ENCODE measurements at places on chromosomes 11 and 22. TPM values are rescaled to one million over a fixed set of nuclear protein-coding genes. Genes with fewer than 3 reads are reported as not detected.

The IL17REL gene
- polyA plus RNA-seq, result 0.31 TPM

GRCh38 chr11:128394431-128395089, 192.8 kb downstream of the ETS1 start:
- DNase-seq, result no peak

- DNase-seq, result peak; percentile 52
Observed at GRCh38 chr11:67261946-67262681, 4.2 kb upstream of the GRK2 start.

The OR8D1 gene
- polyA plus RNA-seq, result under 0.01 TPM

The LYVE1 gene
- polyA plus RNA-seq, result 49.3 TPM

The CARD16 gene
- 25.6 TPM for polyA plus RNA-seq

DNA sequence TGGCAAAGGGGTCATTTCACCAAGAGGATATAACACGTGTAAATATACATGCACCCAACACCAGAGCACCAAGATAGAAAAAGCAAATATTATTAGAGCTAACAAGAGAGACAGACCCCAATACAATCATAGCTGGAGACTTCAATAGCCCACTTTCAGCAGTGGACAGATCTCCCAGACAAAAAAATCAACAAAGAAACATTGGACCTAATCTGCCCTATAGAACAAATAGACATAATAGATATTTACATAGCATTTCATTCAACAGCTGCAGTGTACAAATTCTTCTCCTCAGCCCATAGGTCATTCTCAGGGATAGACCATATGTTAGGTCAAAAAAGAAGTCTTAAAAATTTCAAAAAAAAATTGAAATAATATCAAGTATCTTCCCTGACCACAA, 312.8 kb downstream of the TTC28 start:
- DNase-seq, result no peak

DNA sequence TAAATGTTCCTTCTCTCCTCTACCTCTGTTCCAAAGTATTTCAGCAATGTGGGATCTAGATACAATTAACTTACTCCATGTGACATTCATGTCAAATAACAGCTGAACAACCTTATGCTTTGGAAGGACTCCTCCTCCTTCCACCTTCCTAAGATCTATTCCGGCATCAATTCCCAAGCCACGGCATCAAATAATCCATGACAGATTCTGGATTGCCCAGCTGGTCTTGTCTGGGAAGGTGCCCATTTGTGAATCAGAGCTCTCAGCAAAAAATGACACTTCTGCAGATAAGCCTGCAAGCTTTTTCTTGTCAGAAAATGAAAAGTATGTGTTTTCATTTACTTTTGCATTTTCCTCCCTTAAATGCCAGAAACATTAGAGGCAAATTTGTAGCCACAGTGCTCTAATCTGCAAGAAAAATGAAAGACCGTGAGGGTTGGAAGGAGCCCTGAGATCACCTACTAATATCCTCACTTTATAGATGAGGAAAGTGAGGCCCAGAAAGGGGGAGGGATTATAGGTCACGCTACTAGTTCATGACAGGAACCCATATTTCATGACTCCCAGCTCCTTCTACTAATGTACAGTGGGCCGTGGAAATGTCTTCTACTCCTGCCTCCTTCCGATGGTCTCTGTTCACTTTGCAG, 124.0 kb downstream of the ME3 start:
- DNase-seq, result no peak

The FBLN1 gene
- polyA plus RNA-seq, result 70.4 TPM

DNA sequence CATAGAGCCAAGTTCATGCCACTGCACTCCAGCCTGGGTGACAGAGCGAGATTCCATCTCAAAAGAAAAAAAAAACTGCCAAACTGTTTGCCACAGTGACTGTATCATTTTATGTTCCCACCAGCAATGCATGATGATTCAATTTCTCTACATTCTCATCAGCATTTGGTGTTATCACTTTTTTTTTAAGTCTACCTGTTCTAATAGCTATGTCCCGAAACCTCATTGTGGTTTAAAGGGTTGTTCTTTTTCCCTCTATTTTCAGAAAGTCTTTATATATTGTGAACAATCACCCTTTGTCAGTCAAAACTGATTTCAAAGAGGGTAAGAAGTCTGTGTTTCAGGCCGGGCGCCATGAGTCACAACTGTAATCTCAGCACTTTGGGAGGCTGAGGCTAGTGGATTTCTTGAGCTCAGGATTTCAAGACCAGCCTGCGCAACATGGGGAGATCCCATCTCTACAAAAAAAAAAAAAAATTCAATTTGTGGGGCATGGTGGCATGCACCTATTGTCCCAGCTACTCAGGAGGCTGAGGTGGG, 14.8 kb upstream of the FAM168A start:
- no peak for DNase-seq

- no peak for DNase-seq
Observed at GRCh38 chr22:37174964-37175363, 13.1 kb downstream of the C1QTNF6 start.

The VSIG10L2 gene
- polyA plus RNA-seq, result not detected

The OR8H2 gene
- polyA plus RNA-seq, result not detected

The CLDN5 gene
- polyA plus RNA-seq, result 12.4 TPM

The GUCY1A2 gene
- 4.0 TPM for polyA plus RNA-seq

The OR52I1 gene
- 0.03 TPM for polyA plus RNA-seq

DNA sequence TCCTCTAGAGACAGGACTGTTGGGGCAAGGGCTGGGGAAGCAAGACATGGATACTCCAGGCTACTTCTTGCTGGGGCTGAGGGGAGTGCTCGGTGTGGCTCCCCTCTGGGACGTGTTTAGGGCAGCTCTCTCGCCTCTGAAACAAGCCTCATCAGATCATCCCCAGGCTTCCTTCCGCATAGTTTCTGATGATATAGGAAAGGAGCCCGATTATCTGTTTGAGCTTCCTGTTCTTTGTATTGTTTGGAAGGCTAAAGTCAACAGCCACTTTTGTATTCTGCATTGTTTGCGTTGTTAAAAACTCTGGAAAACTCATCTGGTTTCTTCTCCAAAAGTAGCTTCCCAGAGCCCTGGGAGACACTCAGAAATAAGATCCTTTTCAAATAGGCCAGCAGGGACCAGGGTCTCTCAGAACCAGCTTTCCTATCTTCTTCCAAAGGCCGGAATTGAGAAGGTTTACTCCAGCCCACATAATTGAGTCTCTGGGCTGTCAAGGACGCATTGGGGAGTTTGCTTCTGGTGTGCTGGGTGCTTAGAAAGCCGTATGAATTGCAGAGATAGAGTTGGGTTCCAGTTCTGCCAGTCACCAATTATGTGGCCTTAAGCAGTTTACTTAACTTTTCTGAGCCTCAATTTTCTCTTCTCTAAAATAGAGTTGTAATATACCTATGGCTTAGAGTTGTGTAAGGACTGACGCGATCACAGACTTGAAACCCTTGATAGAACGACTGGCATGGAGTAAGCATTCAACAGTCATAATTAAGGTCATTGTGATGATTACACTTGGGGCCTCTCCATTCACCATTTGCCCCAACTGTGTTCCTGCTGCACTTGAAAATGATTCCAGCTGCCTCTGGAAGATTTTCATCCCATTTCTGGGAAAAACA, 19.1 kb downstream of the CD44 start:
- no peak for DNase-seq

The LARGE2 gene
- 3.6 TPM for polyA plus RNA-seq

The OLFML1 gene
- 15.4 TPM for polyA plus RNA-seq

The CD248 gene
- 24.6 TPM for polyA plus RNA-seq

Measured in large intestine (tissue), 12 donors.